ENCODE measurements at places on chromosomes 7 and 10.
A peak's percentile ranks its signal among the peaks of the same experiment; 100 is the strongest.

GRCh38 chr10:89079961-89080360 is 89.4 kb downstream of the FAS start:
- DNase-seq: no peak

DNA sequence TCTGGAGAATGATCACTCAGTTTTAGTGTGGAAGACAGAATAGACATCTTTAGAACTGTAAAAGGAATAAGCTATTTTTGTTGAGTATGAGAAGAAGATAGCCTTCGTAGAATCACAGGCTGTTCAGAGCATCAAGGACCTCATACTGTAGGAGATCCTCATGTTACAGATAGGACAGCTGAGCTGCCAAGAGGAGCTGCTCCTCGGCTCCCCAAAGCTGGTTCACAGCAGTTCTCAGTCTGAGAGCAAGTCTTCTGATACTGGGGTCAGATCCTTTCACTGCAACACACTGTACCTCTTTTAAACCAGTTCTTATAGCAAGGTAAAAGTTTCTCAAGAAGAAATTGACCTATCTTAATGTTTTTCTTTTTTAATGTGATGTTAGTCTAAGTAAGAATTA is 17.1 kb downstream of the CCNY start:
- no peak for DNase-seq

DNA sequence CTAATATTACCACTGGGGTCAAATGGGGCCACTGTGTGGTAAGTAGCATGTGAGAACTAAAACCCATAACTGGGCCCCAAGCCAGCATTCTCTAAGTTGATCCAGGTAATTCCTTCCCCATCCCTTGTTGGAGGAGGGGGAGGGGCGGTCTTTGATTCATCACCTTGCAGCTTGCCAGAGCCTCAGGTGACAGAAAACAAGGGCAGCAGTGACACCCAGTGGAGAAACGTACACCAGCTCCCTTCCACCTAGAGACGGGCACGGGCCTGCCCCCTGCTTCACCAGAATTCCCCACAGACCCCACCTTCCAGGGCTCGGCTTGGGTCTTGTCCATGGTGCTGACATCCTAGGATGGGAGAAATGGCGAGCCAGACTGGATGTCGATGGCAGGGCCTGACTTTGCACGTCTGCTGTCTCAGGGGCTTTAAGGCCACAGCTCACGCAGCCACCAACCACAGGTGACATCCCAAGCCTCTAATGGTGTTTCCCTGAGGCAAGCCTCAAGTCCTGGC is 102.0 kb downstream of the STRA8 start:
- peak; percentile 5 for DNase-seq

DNA sequence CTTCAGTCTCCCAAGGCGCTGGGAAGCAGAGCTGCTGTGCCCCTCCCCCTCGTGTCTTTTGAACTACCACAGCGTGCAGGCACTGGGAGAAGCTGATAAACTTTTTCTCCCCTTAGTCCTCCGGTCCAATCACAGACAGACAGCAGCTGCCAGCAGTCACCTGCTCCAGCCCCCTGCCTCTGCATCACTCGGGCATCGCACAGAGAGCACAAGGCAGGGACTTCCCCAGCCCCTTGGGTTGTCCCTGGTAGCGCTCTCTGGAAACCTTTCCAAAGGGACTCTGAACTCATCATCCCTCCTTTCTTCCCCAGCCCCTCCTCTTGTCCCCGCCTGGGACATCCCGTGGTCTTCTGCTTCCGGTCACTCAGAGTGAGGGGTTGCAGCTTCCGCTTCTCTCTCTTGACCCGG is 1.4 kb upstream of the NEUROG3 start:
- DNase-seq: no peak

DNA sequence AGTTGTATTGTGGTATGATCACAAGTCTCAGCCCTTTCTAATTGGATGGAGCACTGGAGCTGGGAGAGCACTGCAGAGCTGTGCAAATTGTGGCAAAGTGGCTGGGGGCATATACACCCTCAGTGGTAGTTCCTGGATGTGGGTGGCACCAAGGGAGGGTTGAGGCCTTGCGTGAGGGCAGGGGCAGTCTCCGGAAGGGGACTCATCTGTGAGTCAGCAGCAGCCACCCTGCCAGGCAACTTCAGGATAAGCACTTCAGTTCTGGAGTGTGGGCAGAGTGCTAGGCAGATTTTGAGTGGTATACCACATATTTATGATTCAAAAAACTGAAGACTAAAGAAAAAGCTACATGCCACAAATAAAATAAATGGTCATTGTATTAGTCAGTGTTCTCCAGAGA is 210.5 kb downstream of the ETV1 start:
- DNase-seq: no peak

- DNase-seq: no peak
Observed at GRCh38 chr7:2869981-2870380, 25.9 kb upstream of the GNA12 start.

DNA sequence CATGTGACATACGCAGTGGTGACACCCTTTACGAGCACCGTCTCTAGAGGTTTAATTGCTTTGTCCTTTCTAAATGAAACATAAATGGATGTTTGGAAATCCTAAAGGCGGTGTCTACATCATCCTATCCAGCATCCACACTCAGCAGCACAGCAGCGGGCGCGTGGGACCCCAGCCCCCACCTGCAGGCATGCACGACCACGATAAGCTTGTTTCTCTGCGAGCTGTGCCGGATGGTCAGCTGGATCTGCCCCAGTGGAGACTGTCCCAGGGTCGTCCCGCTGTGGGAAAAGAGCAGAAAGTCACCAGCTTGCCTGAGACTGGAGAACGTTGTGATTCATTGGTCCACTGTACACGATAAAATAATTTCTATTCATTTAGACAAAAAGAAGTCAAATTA is 34.2 kb upstream of the NCAPG2 start:
- DNase-seq: no peak

DNA sequence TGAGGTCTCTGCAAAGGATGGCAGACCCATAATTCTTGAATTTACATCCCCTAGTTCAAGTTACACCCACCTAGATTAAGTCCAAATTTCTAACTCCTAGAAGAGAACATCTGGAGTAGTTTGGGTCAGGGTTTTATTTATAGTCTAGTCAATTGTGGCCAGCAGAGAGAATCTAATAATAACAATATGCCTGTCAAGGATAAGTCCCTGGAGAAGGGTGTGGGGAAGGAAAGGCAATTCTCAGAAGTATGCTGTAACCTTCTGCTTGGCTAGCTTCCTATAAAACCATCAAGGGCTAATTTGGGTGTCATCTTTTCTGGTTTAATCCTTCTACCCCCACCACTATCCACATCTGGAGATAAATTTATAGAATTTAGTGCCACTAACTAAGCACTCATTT is 52.8 kb upstream of the SEMA3E start:
- DNase-seq: no peak

DNA sequence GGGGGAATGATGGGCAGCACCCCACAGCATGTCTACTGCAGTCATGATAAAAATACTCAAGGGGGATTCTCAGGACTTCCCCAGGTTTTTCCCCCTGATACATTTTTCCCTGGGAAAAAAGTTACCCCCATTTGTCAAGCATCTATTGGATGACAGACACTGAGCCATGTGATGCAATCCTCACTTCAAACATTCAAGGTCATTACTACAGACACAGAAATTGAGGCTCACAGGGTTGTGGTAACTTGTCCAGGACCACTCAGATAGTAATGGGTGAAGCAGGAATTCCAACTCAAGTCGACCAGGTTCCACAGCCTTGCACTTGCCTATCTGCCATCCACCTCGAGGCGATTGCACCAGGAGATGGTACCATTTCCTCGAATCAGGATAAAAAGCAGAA is 31.7 kb downstream of the PPP1R3C start:
- DNase-seq: no peak

DNA sequence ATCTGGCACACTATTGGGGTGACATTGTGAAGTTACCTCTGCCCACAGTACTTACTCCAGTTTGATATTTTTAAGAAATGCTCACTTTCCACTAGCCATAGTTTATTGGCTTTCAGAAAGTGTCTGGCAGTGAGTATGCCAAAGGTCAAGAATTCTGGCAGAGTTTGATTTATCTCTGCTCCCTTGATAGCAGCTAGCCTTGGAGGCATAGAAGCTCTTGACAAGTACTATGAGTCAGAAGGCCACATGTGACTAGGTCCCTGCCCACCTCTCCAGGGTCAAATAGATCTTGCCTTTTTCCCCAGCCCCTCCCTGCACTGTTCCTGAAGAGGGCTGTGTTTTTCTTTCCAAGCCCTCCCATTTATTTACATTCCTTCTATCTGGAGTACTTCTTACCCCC is 202.2 kb downstream of the AUTS2 start:
- DNase-seq: no peak

DNA sequence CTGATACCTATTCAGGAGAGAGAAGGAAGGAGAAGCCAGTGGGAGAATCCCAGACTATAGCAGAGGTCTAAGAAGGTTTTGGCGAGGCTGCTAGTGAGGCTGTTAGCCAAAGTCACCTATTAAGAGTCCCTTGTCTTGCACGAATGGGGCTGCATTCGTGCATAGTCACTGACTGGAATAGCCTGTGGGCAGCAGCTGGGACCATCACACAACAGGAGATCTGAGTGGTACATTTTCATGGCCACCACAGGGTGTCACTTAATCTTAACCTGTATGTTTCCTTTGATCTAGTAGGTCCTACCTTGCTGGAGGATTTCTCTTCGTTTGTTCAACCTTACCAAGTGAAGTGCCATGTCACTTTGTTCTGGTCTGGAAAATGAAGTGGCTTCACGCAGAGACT is 319.9 kb downstream of the BMPER start:
- no peak for DNase-seq

GRCh38 chr7:112255388-112255720 is 48.9 kb downstream of the ZNF277 start:
- no peak for DNase-seq

DNA sequence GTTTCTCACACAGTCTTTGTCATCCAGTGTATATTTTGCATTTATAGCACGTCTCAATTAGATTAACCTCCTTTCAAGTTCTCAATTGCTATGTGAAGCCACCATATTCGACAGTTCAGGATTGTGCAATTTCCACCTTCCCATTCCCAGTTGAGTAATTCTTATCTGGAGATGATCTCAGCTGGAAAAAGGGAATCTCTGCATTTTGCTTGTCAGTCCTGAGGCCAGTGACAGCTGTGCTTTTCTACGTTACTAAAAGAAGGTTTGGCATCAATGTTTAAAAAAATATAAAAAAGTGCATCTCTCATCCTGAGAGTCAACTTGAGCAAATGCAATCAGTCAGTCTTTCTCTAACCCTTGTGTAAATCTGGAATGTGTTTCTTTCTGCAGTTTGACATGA is 247.7 kb downstream of the PRKG1 start:
- DNase-seq: no peak

GRCh38 chr10:122056431-122057094 is 67.6 kb downstream of the TACC2 start:
- no peak for DNase-seq

DNA sequence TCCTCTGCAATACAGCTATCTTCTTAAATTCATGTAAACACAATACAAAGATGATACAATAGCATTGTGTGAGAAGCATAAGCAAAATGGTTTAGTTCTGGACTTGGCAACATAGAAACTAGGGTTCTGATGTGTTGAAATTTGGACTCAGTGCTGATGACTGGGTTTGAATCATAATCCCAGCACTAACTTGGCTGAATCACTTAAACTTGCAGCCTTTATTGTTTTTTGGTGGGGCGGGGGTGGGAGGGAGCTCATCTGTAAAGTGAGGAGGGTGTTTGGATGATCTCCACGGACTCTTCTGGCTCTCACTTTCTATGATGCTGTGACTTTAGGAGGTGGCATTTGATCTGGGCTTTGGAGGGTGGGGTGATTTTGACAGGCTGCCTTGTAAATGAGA is 158.2 kb downstream of the WNT2 start:
- DNase-seq: no peak

- DNase-seq: no peak
Observed at GRCh38 chr10:27601946-27602538, 97.9 kb downstream of the RAB18 start.

GRCh38 chr10:98486421-98486820 is 39.7 kb upstream of the HPS1 start:
- no peak for DNase-seq

DNA sequence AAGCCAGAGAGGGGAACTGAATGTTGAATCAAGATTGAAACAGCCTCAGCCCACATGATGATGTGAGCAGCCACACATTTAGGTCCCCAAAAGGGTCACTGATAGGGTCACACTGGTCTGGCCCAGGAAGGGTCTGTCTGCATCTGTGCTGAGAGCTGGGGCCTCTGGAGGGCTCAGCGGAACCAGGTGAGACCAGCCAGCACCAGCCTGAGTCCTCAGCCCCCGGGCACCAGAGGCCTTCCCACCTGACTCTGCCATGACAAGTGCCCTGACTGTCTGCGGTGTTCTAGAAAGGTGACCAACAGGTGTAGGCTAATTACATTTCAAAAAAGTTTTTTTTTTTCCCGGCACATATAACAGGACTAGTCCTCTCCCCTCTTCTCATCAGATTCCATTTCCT is 76.2 kb downstream of the WDR11 start:
- no peak for DNase-seq

GRCh38 chr7:50304129-50304910 is at the start of gene IKZF1:
Gene IKZF1, plus strand, starts transcription at chr7:50304716. Its CDS starts 14,346 bp downstream, at chr7:50319062.
- peak; percentile 56 for DNase-seq

DNA sequence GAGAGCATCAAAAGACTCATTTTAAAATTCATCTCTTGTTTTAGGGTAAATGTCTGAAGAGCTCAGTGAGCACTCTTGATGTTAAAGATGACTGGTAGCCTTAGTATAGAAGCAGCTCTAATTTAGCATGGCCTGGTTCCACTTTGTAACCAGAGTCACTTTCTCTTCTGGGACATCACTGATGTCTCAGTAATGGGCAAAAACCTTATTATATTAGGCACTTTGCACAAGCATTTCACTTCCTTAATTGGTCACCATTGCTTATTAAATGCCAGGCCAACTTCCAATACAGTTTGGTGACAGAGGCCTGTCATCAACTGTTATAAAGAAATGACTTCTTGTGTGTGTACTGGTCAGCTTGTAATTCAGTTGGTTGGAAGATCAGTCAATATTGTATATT is 53.0 kb downstream of the STEAP1B start:
- DNase-seq: no peak

- no peak for DNase-seq
Observed at GRCh38 chr10:77442699-77443189, 194.9 kb downstream of the KCNMA1 start.

DNA sequence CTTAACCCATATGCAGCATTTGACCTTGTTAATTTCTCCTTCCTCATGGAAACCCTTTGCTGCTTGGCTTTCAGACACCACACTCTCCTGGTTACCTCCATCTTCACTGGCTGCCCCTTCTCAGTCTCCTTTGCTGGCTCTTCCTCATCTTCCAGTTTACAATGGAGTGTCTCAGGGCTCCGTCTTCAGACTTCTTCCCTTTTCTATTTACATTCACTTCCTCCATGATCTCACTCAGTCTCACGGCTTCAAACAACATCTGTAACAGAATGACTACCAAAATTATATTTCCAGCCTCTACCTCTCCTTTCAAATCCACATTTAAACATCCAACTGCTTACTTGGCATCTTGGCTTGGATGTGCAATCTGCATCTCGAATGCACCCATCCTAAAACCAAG is 140.4 kb downstream of the DKK1 start:
- no peak for DNase-seq

GRCh38 chr7:1127001-1127400 is 33.0 kb downstream of the ZFAND2A start:
- no peak for DNase-seq

Measured in activated T-cell treated with anti-CD3 and anti-CD28 coated beads, Interleukin-2, amount 50 U/mL, for 4 hours (primary cell).